MV-4-11 (cell line): ENCODE measurements at places on chromosomes 3 and 15.

DNA sequence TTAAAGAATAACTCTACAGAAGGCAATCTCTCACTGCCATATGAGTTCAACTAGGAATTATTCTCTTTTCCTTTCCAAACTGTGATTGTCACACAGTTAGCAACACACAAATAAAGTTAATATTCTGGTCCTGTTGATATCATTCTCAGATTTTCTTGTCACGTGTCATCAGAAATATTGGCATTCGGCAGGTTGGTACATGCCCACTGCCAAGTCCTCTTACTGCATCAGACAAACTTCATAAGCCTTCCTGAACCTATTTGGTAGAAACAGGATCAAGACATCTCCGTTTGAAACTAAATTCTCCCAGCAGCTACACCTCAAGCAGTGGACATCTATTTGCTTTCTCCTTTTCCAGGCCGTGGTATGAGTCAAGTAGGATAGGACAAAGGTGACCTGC is 177.9 kb upstream of the SOX2 start:
- DNase-seq = no peak

DNA sequence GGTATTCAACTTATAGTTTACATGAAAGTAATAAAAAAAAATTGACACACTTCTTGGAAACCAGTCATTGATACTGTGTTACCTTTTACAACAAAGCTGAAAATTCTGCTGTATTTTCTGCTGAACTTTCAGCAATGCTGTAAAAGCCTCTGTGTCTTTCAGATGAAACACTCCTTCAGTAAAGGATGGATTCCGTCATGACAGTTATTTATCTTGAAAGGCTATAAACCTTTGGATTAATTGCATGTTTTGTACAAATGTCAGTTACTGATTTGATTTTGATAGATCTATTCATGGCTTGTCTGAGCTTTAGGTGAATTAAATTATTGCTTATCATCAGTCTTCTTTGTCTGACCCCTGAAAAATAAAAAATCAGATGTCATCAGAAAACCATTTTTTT is 355.1 kb downstream of the NAALADL2 start:
- no peak for DNase-seq

- peak; percentile 44 for DNase-seq
These were observed 4.4 kb upstream of the CLDN11 start for GRCh38 chr3:170414202-170414663.

GRCh38 chr3:15512166-15512565 is 9.3 kb downstream of the COLQ start:
- DNase-seq = peak; percentile 14

DNA sequence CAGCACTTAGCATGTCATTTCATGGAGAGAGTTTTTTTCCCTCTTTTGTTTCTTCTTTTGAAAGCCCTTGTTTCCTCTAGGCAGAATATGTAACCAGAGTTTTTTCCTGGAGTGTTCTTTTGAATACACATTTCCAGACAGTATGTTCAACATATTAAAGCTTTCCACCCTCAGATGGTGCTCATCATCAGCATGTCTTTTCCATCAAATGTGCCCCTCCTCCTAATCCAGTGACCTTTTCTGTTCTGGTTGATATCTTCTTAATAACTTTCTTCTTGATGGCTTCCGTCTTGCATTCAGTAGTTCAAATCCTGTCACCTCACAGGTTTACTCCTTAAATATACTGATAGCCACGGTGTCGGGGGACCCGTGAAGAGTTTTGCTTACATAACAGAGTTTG is 78.6 kb downstream of the FNDC3B start:
- no peak for DNase-seq

- DNase-seq = no peak
These were observed 3.4 kb downstream of the CD96 start for GRCh38 chr3:111545349-111545748.

GRCh38 chr3:49554633-49555265 is 472 bp downstream of the BSN start:
- DNase-seq = peak; percentile 39

- no peak for DNase-seq
These were observed at the start of gene TIMP4 for GRCh38 chr3:12158387-12159226. Gene TIMP4 (minus strand): TSS chr3:12158912. CDS start chr3:12158840, 72 bp downstream.

- no peak for DNase-seq
These were observed 57.5 kb upstream of the GCNT3 start for GRCh38 chr15:59553879-59554735.

- no peak for DNase-seq
These were observed 368.2 kb downstream of the GABRG3 start for GRCh38 chr15:27339138-27339537.

DNA sequence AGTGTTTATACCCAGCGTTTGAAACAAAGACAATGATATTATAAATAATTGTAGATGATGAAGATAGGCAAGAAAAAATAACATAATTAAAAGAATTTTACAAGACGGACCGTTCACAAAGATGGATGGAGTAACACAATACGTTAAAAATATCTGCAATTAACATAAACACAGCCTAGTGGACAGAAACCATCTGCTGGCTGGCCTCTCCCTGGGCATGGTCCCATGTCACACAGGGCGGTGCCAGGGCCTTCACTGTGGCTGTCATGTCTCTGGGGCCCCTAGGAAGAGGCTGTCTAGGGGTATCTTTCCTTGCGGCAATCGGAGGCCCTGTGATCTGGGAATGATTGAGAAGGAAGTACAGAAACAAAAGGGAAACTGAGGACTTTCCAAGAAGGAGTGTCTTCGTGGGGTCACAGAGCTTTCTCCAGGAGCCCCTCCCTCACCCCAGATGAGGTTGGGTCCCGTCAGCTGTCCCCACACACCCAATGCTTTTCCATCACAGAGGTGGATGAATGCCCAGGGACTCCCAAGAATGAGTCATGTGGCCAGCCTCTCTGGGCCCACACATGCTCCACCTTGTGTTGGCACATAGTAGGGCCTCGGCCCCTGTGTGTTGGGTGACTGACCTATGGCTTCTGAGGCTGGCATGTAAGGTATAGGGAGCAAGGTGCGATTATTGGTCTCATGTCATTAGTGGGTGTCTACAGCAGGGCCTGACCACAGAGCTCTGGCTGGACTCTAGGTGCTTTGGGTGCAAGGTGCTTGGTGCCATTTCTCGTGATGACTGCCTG is 87.1 kb downstream of the DNAJB8 start:
- no peak for DNase-seq

GRCh38 chr15:70576276-70576675 is 187.1 kb downstream of the UACA start:
- no peak for DNase-seq

DNA sequence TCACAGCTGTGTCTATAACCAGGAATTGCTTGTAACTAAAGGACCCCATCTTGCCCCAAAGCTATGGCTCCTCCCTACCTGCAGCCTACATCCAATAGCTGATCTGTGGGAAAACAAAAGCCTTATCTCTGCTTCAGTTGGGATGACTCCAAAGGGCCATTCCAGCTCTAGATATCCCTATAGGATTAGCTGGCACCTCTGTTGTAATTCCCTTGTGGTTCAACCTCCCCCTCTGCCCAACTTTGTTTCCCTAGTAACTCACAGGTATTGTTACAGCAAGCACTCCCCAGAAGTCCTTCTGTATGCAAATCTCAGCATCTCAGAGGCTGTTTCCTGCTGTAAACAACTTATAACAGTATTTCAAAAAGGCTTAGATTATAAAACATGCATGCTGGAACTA is 478.6 kb downstream of the AGBL1 start:
- no peak for DNase-seq

- no peak for DNase-seq
These were observed 96.5 kb downstream of the FLNB start for GRCh38 chr3:58104712-58105111.

DNA sequence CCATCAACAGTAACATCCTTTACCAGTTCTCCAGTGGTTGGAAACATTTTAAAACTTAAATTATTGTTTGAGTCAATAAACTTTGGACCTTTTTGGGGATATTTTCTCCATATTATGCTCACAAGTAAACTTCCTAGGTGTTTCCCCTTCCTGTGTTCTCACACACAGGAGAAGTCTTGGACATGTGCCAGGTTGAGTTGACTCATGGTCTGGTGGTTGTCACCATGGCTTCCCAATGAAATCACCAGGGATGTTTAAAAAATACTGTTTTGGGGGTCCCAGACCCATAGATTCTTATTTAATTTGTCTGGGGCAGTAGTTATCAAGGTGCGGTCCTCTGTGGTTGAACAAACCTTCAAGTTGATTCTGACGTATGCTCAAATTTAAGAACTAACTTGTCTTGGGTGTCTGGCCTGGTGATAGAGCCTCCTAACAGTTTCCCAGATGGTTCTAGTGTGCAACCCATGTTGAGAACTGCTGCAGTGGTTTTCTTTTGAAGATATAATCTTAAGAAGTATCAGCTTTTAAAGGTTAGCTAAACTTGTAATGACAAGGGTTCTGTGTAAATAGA is 291.8 kb downstream of the EDEM1 start:
- no peak for DNase-seq

DNA sequence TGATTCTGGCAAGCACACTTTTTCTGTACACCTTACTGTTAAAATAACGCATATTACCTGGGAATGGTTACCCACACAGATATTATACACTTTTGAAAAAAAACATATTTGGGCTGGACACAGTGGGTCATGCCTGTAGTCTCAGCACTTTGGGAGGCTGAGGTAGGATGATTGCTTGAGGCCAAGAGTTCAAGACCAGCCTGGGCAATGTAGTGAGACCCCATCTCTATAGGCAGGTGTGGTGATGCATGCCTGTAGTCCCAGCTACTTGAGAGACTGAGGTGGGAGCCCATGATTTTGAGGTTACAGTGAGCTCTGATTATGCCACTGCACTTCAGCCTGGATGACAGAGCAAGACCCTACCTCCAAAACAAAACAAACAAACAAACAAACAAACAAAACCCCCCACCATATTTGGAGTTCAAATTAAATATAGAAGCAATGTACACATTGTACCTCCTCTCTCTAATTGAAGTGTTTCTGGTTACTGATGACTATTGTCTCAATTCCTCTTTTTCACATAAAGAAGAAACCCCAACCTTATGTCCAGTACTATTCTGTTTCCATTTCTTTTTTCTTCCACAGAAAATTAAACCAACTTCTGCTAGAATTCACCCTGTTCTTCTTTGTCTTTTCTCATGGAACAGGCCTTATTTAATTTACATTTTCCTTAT is 152.6 kb upstream of the UMPS start:
- peak; percentile 39 for DNase-seq

DNA sequence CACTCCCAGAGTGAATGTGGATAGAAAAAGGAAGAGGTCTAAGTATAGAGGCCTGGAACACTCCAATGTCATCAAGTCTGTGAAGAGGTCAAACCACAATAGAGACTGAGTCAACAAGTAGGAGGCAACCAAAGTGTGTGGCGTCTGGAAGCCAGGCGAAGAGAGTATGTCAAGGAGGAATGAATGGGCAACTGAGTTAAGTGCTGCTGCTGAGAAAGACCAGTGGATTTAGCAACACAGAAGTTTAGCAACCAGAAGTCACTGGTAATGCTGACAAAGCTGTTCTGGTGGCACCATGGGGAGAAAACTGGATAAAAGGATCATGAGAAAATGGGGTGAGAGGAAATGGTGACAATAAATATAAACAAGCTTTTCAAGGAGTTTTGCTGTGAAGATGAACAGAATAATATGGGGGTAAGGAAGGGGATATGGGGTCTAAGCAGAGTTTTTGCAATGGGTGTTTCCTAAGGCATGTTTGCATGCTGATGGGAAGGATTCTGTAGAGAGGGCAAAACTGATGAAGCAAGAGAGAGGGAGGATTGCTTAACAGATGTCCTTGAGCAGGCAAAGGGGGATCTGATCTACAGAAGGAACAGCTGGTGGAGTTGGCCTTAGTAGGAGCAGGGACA is 38.4 kb downstream of the PCOLCE2 start:
- peak; percentile 98 for DNase-seq

DNA sequence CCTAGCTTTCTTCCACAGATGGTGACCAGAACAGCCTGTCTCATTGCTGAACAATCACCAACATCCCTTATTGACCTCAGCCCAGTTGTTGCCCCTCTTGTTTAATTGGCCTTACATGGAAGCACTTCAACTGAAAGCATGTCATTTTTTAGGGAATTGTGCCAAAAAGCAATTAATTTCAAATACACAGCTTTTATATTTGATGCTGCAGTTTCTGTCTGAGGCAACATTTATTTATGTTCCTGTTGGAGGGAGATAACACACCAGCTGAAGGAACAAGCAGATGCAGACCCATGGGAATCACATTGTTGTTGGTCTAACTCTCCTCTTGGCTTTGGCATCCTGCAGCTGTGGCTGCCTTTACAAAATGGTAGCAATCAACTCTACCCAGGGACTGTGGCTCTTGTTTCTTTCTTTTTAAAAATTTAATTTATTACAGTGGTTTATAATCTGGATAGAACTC is 498.1 kb upstream of the RGMA start:
- DNase-seq = no peak

- no peak for DNase-seq
These were observed 94.1 kb upstream of the ATP2B2 start for GRCh38 chr3:10599444-10599843.

DNA sequence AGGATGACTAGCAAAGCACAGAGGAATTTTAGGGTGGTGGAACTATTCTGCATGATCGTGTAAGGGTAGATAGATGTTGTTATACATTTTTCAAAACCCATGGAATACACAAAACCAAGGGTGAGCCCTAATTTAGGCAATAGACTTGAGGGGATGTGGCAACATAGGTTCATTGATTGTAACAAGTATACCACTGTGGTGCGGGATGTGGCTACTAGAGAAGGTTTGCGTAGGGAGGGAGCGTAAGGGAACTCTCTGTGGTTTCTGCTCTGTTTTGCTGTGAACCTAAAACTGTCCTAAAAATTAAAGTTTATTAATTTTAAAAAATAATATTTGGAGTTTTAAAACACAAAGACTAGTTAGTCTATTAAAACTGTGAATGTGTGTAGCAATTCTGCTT is 202.8 kb downstream of the PLCL2 start:
- no peak for DNase-seq

GRCh38 chr15:71334873-71335272 is 219.6 kb downstream of the THSD4 start:
- DNase-seq = no peak

DNA sequence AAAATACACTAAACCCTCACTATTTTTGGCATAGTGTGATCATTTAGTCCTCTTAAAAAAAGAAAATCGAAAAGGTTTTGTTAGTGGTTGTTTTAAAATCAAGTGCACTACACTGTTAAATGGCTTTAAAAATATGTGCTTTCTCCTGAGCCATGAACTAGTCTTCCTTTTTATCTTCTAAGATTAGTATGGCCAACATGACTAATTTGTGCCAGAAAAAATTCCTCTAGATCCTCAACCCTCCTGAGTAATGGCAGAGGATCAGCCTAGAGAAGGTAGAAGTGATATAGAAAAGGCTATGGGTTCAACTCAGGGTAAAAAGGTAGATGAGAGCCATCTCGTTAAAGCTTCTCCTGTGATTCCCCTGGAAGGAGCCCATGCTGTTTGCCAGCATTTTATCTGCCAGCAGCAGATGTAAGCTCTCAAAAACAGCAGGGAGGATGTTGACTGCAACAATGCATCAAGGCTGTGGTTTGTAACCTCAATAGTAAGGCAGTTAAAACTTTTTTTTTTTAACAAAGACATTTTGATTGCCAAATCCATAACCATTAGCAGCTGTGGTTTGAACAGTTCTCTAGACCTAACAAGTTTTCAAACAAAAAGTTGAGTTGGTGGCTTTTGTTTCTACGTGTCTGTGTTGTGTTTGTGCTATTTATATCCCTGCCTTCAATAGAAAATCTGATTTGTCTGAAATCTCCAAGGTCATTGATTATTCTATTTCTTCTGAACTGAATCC is 30.2 kb upstream of the ZNF609 start:
- peak; percentile 97 for DNase-seq
